ENCODE measurements at places on chromosomes 6 and 20.
A peak's percentile ranks its signal among the peaks of the same experiment; 100 is the strongest.

DNA sequence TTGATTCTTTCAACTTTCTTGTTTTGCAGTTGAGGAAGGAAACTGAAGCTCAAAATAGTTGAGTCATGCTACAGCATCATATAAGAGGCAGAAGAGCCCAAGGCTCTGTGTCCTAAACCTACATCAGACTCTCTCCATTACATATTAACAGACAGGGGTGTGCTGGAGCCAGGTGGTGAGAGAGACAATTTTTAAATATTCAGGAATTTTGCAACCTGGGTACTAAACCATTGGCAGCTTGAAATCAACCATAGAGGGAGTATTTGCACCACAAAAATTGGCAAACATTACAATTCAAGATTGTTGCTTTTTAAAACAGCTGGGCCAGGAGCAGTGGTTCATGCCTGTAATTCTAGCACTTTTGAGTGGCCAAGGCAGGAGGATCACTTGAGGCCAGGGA lies 65.8 kb upstream of the SOX4 start:
- no peak for DNase-seq

- DNase-seq: peak; percentile 40
These were observed 54.4 kb upstream of the SLCO4A1 start for GRCh38 chr20:62587757-62588402.

GRCh38 chr6:82589509-82590206 lies 226.0 kb downstream of the TPBG start:
- DNase-seq: peak; percentile 2

DNA sequence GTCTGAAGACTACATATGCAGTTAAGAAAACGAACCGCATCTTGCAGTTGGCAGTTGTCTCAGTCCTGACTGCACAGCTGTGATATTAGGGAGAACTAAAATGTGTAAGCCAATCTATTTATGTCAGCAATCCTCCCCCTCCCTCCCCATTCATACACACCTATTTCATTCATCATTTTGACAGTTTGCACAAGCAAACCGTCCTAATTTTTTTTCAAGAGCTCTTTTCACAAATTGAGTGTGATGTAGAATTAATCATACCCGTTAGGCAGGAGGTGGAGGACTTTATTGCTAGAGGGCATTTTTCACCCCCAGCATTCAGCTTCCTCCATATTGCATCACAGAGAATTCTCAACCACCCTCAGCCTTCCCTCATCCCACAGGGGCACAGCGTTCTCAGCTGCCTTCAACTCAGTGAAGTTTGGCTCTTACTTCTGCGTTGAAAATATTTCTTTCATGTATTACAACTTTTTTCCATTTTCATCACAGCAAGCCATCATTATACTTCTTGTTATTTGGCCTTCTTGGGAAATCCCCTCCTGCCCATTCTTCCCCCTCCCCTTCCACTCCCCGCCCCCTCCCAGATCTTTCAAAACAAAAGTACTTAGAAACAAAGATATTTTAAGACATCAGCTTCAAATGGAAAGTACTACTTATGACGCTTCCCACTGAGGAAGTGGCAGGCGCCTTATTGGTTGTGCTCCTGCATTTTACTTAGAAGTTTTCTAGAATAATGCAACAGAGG lies 37.5 kb downstream of the NOX3 start:
- DNase-seq: peak; percentile 87

DNA sequence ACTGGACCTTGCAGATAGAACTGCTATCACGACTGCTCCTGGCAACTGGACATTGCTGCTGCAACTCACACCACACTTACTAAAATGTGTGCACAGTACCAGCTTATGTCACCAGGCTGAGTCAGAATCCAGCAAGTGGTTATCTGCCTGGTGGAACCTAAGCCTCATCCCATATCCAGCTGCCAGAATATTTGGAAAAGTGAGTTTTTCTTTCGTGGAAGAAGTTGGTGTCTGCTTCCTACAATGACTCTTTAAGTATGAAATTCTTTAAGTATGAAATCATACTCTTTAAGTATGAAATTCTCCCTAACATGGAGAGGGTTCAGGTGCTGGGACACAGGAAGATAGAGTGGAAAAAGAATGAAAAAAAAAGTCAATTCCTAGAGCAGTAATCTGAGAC lies 16.4 kb upstream of the POLR1H start:
- no peak for DNase-seq

GRCh38 chr6:66094615-66095014 lies 387.6 kb upstream of the EYS start:
- DNase-seq: no peak

DNA sequence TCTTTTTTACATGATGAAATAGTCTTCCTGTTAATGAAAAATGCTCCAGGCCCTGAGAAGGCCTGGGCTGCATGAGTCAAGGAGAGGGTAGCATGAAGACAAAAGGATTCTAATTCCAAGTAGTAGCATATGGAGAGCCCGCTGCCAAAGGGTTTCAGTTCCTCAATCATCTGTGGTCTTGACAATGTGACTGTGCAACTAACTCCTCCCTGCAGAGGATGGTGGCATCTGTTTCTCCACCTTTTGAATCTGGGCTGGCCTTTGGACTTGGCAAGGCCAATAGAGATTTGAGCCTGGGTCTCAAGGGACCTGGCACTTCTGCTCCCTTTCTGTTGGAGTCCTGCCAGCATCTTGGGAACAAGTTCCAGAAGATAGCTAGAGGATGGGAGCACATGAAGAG lies 35.1 kb upstream of the ANKEF1 start:
- no peak for DNase-seq

DNA sequence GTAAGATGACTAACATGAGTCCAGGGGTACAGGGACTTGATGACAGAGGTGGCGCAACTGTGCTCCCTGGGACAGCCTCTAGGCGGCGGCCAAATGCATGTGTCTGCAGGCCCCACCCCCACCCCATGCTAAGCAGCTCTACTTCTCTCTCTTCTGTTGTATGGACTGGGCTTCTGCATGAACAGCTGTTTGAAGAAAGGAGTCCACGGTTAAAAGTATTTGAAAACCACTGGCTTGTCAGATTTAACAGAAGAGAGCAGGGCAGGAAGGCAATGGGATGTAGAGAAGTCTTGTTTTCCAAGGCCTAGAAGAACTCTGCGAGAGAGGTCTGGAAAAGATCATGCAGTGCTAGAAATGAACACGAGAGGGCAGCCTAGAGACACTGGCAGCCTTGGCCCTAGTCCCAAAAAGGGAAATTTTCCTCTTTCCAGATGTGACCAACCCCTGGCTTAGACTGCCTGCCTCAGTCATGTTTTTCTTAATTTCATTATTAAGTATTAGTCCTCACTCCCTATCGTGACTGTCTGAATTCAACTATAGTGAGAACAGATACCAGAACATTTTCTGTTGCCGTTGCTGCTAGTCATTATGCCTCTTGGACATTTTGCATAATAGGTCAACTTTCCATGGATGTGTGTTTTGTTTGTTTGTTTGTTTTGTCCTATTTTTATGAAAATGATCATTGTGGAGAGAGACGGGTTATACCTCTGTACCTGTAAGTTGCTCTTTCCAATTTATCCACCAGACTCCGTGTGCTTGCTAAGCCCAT lies 265.0 kb downstream of the ADGRG6 start:
- peak; percentile 63 for DNase-seq

- DNase-seq: no peak
These were observed 38.0 kb downstream of the TGM2 start for GRCh38 chr20:38126932-38127621.

DNA sequence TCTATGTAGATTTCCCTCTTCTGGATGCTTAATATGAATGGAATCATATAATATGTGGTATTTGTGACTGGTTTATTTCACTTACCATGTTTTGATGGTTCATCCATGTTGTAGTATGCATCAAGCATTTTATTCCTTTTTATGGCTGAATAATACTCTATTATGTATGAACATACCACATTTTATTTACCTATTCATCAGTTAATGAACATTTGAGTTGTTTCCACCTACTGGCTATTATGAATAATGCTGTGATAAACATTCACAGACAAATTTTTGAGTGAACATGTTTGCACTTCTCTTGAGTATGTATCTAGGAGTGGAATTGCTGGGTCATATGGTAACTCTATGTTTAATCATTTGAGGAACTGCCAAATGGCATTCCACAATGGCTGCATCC lies 14.9 kb upstream of the ZNF451 start:
- no peak for DNase-seq

GRCh38 chr6:15352220-15352619 lies 106.4 kb downstream of the JARID2 start:
- DNase-seq: no peak

GRCh38 chr6:159973406-159973805 lies 4.5 kb downstream of the IGF2R start:
- DNase-seq: no peak

GRCh38 chr20:21103582-21104465 lies 2.3 kb downstream of the LINC00237 start:
- no peak for DNase-seq

- DNase-seq: no peak
These were observed 73.6 kb upstream of the RIPOR2 start for GRCh38 chr6:25009393-25009710.

DNA sequence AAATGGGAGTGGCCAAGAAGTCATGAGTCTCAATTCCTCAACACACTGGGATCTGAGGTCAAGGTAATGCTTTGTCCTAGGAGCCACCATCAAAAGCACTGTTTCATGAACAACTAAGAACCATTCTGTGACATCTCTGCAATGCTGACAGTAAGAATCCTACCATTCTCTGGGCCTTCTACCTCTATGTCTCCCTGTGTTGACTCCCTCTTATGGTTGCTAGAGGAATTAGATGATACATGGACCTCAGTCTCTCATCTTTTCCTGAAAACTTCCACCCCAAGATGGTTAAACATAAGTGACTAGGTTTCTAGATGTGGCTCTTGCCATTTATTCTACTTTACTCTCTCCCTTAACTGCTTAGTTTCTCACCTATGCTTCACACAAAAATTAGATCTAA lies 9.1 kb downstream of the MTRF1L start:
- DNase-seq: no peak

- DNase-seq: no peak
These were observed 150.8 kb upstream of the FLRT3 start for GRCh38 chr20:14488212-14488611.

Data from activated CD4-positive, alpha-beta T cell treated with anti-CD3 and anti-CD28 coated beads, Interleukin-10, Interleukin-2, amounts not matched to agents 100 ng/mL and 50 ng/mL, durations not matched to agents 16 hours and 8 hours (primary cell).